T-helper 2 cell (primary cell): ENCODE measurements at places on chromosomes 3 and 15.

DNA sequence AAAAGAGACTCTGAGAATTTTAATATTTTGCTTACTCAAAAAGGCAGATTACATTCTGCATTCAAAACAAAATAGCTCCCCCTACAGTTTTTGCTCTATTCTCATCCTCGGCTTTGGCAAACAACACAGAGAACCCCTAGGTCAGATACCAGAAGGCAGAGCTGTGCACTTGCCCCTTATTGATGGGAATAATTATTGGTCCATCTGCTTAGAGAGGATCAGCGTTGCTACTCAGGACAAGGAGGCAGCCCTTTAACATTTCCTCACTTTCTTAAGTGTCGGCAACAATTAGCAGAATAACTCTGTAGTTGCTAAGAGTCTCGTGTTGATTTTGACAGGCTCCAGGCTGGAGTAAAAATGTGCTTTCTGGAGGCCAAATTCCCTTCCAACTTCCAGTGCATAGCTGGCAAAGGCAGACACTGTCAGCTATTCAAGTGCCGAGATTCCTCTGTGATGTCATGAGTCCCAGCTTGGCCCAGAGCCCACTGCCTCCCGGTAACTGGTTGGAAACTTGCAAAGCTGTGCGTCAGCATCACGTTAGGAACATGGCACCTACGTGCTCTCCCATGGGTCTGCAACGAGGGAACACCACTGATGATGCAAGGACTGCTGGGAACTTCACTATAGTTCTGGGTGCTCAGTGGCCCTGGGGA lies 482.7 kb upstream of the ADAMTS9 start:
- DNase-seq: no peak

DNA sequence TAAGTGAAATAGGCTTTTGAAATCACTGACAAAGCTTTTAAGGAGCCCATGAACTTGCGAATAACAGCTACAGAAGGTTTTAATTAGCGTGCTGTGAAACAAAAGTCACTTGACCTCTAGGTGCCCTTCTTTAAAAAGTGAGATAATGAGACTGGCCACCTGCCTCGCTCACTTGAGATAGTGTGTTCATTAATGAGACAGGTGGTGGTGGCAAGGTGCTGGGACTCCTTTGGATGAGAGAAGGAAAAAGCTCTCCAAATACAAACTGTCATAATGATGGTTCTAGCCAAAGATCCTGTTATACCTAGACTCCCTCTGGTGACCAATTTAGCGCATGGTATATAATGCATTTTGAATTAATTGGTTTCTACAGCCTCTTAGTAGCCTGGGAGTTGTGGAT lies 22.7 kb upstream of the IREB2 start:
- no peak for DNase-seq

DNA sequence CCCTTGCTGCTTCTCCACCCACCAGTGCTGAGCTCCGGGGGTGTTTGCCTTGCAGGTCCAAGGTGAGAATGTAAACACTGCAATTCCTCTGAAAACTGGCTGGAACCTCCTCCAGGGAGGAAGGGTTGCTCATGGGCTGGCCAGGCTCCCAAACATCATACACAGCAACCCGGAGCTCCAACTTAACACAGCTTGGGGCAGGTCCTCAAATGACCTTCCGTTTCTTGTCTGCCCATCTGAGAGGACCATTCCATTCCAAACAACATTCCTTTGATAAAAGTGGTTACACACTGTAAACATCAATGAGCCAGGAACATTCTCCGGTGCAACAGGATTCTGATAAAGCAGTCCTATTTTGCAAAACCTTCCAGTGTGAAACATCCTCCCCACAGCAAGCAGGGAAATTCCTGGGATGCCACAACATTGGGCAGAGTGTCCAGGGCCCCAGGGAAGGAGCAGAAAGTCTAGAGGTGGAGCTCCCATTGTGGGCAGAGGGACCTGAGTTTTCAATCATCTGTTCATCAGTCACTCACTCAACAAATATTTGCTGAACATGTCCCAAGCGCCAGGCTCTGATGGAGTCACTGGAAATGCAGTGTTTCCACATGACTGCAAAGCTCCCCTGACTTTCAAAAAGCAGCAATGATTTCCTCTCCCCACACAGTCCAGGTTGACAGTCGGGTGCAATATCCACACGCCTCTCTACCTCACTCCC lies 7.3 kb upstream of the HEG1 start:
- no peak for DNase-seq

GRCh38 chr3:123110976-123111615 lies 44.3 kb downstream of the PDIA5 start:
- DNase-seq: no peak

GRCh38 chr3:33718595-33718907 lies 497 bp upstream of the CLASP2 start:
- no peak for DNase-seq

GRCh38 chr15:62968699-62969098 lies 73.8 kb upstream of the TPM1 start:
- no peak for DNase-seq
